ENCODE measurements at places on chromosomes 1 and 21.
A peak's percentile ranks its signal among the peaks of the same experiment; 100 is the strongest.

- no peak for DNase-seq
Measured at GRCh38 chr1:1763657-1764621, 14.3 kb downstream of the NADK start.

DNA sequence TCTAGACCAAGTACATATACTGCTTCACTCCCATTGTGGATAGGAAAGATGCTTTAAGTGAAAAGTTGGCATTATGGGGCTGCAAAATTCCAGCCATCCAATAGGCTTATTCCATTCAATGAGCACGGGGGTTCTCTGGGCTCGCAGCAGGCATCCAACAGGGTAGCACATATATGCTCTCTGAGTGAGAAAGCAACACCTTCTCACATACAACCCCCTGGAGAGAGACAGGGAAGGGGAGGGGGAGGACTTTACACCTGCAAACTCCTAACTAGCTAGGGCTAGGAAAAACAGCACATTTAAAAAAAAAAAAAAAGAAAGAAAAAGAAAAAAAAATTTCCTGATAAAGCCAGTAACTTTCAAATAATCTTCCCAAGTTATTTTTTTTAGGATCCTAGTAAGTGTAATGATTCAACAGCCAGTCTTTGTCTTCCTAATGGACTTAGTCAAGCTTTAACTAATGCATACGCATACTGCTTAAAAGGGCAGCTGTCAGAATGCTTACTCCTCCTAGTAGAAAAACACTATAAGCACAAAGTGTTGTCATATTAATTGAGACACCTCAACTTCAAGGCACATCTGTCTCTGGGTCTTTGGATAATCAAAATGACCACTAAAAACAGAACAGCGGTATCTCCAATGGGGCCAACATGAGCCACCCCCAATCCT is 18.7 kb downstream of the PSMB2 start:
- DNase-seq: no peak

GRCh38 chr1:234611225-234611846 is 1.4 kb upstream of the IRF2BP2 start:
- DNase-seq: no peak

DNA sequence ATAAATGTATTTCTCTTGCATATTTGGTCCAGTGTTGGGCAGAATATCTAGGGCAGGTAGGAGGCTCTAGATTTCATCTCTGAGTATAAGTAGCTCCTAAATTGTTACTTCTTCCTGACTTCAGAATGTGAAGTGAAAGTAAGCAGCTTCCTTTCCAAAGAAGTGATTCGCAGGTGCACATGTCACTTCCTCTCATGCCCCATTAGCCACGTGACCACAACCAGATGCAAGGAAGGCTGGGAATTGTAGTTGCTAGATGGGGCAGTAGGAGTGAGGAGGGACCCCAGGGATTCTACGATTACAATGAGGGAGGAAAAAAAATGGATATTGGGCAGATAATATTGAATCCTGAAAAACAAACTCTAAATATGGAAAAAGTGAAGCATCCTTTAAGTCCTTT is 113.2 kb upstream of the CYYR1 start:
- peak; percentile 19 for DNase-seq

- DNase-seq: no peak
Measured at GRCh38 chr1:204343802-204344201, 15.9 kb downstream of the PLEKHA6 start.

DNA sequence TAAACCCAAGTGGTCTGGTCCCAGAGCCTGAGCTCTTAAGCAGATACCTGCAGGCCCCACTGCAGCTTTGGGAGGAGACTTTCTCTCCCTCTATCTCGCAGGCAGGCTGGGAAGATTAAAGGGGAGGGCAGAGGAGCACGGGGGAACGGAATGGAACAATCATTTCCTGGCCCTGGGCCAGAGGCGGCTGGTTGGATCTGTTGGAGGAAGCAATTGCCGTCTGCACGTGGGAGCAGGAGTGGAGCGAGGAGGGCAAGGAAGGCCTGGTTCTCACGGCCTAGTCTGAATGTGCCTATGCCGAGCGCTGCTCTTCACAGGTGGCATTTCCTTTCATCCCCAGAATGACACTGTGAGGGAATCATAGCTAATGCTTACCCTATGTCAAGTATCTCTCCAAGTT is 23.7 kb downstream of the NKAIN1 start:
- no peak for DNase-seq

DNA sequence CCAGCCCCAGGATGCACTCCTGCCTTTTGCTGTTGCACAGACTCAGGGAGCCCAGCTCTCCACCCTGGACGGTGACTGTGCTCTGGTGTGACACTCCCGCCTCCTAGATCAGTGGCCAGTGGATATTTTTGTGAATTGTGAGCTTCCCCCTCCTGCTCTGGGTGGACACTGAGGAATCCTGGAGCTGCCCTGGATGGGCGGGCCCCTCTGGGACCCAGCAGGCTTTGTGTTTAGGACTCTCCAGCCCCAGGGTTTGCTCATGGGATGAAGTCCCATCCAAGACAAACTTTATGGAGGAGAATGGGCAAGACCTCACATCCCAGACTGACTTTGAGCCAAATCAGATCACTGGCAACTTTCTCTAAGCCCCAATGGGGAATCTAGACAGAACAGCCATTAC is 16.1 kb downstream of the SLC6A9 start:
- no peak for DNase-seq

GRCh38 chr21:17498586-17498985 is 14.3 kb upstream of the CXADR start:
- no peak for DNase-seq

DNA sequence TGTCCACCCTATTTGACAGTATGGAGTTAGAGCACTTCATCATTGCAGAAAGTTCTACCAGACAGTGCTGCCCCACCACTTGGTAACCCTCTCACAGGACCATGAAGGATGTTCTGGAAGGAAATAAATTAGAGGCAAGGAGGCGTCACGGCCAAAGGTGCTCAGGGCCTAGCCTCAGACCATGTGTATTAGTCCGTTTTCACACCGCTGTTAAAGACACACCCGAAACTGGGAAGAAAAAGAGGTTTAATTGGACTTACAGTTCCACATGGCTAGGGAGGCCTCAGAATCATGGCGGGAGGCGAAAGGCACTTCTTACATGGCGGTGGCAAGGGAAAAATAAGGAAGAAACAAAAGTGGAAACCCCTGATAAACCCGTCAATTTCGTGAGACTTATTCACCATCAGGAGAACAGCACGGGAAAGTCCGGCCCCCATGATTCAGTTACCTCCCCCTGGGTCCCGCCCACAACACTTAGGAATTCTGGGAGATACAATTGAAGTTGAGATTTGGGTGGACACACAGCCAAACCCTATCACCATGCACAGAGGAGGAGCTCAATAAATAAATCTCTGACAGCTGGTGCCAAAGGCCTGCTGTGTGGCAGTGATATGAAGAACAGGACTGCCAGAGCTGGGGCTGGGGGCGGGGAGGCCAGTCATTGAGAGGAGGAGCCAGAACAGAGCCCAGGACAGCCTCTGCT is 75.8 kb downstream of the FHAD1 start:
- no peak for DNase-seq

DNA sequence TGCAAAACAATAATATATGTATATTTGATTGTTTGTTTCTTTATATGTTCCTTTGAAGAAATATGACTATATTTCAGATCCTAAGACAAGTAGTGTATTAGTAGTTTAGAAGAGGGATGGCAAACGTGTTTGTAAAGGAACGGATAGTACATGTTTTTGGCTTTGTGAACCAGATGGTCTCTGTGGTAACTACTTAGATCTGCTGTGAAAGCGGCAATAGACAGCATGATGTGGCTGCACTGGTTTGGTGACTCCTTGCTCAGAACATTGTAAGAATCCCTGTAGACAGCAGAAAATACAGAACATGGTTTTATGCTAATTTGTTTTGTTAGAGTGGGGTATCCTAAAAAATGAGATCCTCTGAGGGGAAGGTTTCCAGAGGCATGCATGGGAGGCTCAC is 3.1 kb downstream of the ACADM start:
- DNase-seq: no peak
